ENCODE measurements at places on chromosomes 13 and 19.

GRCh38 chr13:97058926-97059325 is 64.7 kb upstream of the OXGR1 start:
- DNase-seq, result no peak

DNA sequence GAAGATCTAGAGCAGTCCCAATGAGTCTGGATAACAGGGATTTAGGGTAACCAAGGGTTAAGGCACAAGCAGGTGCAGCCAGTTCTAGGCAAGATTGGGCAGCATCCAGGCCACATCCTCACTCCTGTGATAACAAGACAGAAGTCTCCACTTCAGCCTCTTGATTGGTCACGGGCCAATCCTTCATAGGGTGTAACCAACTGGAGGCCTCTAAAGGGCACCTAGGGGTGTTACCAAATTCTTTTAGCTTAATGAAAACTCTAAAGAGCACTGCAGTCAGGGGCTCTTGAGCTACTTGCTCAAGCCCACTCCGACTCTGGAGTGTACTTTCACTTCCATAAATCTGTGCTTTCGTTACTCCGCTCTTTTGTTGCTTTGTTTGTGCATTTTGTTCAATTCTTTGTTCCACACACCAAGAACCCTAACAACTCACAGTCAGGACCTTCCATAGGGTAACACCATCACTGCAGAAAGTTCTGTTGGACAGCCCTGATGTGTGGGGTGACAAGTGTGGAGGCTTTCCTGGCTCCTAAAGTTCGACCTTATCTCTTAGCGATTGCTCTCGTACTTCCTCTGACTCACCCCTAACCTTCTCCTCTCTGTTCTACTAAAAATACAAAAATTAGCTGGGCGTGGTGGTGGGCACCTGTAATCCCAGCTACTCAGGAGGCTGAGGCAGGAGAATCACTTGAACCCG is 36.1 kb downstream of the ZSWIM9 start:
- no peak for DNase-seq

DNA sequence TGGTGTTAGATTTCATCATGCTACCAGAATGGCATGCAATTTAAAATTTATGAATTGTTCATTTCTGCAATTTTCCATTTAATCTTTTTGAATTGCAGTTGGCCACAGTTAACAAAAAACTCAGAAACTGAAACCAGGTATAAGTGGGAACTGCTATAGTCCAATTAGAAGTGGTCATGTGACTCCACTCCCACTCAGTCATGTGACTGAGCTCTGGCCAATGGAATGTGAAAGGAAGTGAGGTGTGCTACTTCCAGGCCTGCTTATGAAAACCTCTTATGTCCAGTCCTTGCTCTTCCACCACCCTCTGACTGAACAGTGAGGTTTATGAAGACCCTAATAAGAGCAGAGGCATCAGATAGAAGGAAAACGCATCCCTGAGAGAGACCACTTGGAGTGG is 47.0 kb downstream of the DLEU7 start:
- no peak for DNase-seq

DNA sequence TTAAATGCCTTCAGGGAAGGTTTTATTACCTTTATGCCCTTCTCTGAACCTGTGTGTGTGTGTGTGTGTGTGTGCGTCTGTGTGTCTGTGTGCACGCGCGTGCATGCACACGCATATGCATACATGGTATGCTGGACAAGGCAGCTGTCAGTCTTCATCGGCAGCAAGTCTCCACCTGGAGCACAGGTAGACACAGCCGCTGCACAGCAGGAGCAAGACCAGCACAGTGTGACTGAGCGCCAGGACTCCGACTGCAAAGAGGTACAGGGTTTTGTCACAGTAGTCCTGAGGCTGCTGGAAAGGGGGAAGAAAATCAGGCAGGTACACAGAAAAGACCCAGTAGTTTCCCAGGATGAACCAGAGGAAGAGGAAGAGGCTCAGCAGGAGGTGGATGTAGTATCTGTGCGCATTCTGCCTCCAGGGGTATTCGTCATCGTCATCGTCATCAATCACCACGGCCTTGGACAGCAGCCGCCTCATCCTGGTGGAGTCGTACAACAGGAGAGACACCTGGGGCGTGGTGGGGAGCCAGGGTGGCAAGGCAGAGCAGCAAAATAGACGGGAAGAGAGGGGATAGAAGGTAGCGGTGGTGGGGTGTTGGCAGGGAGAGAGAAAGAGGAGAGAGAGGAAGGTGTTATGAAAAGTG is 12.8 kb upstream of the DHRS12 start:
- DNase-seq, result no peak

DNA sequence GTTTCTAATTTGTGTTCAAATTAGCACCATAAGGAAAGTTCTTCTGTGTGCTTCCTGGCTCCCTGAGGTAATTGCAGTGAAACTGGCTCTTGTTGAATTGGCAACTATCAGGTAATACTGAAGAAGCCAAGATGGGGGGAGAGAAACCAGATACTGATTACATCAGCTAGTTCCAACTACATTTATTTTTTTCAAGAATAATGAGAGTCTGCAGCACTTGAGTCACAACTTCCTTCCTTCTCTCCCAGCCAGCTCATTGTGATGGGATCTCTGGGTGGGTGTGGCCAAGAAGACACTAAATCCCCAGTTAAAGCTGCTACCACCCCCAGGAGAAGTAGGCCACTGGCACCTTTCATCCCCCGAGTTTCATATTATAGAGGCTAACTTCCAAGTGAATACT is 100.7 kb upstream of the RXFP2 start:
- DNase-seq, result no peak

GRCh38 chr19:16369664-16370576 is 45.3 kb downstream of the KLF2 start:
- peak; percentile 51 for DNase-seq

DNA sequence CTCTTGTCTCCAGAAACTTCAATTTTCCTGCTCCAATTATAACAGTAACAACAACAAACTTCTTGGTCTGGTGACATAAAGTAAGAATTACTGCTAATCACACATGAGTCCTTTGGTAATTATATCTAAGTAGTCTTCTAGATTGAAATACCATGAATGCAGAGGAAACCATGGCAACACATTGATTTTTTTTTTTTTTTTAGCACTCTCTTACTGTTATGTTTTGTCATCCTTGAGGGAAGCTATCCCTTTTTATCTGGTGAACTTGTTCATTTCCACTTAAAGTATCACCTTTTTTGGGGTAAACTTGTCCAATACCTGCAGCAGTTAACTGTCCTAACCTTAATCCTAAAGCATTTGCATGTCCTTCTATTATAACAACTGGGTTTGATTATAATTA is 256.3 kb downstream of the B3GLCT start:
- no peak for DNase-seq

DNA sequence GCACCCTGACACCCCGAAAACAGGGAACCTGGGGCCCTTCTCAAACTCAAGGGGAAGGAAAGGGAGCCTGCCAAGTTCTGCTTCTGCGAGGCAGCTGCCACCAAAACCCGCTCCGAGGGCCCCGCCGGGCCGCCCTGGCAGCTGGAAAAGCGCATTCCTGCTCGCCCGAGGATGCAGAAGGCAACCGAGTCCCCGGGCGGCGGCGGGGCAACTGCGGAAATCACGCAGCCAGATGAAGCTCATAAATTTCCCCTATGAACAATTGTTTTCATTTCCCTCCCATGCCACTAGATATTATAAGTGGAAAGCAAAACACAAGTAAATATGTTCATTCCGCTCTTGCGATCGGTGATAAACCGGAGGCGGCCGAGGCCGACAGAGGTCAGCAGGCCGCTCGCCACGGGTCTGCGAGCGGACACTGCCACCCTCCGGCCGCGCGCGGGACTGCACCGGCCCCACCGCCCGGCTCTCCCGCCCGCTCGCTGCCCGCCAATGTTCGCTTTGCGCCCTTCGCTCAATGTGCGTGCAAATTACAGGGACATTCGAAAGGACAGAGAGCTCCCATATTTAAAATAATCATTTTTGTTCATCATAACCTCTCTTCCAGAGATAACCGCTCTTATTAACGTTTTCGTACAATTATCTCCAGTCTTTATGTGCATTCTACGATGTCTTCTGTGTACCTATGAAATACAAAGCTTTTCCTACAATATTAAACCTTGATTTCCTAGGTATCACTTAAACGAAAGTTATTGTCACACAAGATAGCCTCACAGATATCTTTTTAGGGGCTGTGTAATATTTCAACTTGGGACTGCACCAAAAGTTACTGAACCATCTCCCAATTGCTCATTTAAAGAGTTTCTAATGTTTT is 120.8 kb upstream of the ZNF507 start:
- peak; percentile 30 for DNase-seq

DNA sequence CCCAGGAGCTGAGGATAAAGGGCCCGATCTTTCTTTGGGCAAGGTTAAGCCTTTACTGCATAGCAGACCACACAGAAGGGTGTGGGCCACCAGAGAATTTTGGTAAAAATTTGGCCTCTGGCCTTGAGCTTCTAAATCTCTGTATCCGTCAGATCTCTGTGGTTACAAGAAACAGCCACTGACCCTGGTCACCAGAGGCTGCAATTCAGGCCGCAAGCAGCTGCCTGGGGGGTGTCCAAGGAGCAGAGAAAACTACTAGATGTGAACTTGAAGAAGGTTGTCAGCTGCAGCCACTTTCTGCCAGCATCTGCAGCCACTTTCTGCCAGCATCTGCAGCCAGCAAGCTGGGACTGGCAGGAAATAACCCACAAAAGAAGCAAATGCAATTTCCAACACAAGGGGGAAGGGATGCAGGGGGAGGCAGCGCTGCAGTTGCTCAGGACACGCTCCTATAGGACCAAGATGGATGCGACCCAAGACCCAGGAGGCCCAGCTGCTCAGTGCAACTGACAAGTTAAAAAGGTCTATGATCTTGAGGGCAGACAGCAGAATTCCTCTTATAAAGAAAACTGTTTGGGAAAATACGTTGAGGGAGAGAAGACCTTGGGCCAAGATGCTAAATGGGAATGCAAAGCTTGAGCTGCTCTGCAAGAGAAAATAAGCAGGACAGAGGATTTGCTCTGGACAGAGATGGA is 8.4 kb upstream of the CEACAM19 start:
- no peak for DNase-seq

- DNase-seq, result no peak
These were observed 265.0 kb downstream of the RBM26 start for GRCh38 chr13:79141082-79141481.

DNA sequence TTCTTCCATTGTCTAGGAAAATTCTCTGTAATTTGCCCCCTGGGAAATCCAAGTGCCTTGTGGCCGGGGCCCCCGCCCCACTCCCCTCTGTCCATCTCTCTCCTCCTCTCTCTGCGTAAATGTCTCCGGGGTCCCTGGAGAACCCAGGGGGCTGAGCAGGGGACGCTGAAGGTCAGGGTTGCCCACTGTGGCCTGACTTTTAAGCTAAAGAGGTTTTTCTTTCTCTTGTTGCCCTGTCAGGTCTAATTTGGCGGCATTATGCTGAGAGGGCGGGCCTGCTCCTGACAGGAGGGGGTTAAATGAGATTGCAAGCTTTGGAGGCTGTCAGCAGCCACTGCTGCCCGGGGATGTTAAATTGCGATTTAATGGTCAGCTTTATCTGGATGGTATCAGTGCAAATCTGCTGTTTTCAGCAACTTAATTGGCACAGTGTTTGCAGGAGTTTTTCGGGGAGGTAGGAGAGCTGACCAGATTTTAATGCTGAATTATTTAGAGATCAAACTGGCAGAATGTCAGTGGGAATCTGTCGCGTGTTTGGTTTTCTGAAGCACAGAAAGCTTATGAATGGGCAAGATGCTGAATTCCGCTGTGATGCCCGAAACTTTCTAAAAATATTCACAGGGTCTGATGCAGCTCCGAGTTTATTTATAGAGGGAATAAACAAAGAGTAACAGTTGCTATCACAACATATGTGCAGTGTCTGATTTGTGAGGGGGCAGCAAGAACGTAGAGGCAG is 93.2 kb upstream of the SOX1 start:
- DNase-seq, result no peak

GRCh38 chr13:58953638-58954037 is 1210.1 kb downstream of the DIAPH3 start:
- DNase-seq, result no peak

DNA sequence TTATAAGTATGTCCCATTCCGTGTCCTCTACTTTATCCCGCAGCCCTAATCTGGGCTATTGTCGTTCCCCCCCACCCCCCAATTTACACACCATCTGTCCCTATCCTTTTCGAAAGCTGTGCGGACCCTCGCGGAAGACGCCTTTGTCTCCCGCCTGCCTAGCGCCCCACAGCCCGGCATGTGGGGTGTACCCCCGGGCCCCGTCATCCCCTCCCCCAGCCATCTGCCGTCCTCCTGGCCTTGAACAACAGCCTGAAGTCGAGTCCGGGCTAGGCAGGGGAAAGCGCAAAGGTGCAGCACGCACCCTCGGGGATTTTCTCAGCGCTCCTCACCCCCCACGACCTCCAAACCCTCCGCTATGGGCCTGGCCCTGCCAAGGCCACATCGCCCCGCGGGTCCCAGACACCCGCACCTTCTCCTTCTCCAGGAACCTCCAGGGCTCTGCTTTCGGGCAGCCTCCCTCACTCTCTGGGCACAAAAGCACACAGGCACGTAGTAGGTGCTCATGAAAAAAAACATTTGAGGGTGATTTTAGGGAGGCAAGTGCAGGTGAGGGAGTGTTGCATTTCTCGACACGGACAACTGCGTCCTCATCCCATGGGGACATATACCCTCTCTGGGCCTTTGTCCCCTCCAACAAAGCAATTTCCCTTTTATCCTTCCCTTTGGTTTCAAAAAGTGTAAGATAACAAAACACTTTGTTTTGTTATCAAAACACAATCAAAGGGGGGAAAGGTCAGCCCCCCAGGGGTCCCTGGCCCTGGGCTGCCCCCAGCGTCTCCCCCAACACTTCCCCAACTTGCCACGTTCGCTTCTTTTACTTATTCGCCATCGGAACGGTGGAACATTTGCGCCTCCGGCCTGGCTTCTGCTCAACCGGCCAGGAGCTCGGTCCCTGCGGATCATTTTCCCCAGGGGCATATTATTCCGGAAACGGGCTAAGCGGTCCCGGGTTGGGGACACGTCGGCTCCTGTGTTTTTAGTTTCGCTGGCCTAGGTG is 16.4 kb downstream of the CCDC124 start:
- DNase-seq, result no peak

DNA sequence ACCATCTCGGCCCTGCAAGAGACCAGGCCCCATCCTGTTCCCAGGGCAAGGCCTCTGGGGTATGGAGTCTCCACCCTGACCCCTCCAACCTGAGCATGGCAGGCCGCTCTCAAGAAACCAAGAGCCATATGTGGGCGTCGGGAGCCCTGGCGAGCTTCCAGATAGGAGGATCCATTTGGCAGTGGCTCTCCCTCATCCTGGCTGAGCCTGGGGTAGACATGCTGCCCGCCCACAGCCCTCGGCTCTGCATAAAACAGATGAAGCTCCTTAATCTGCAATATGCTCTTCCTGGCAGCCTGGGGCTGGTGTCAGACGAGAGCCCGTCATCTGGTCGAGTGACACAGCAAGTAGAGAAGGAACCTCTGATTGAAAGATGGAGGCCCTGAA is 6.1 kb downstream of the ATP13A1 start:
- DNase-seq, result no peak

All from activated T-helper 1 cell treated with anti-CD3 and anti-CD28 coated beads, Interleukin-2, amount 50 U/mL, for 16 hours (primary cell).